Substantia nigra (tissue), 51 donors: ENCODE measurements at places on chromosomes 11 and 22.
A peak's percentile ranks its signal among the peaks of the same experiment; 100 is the strongest.

DNA sequence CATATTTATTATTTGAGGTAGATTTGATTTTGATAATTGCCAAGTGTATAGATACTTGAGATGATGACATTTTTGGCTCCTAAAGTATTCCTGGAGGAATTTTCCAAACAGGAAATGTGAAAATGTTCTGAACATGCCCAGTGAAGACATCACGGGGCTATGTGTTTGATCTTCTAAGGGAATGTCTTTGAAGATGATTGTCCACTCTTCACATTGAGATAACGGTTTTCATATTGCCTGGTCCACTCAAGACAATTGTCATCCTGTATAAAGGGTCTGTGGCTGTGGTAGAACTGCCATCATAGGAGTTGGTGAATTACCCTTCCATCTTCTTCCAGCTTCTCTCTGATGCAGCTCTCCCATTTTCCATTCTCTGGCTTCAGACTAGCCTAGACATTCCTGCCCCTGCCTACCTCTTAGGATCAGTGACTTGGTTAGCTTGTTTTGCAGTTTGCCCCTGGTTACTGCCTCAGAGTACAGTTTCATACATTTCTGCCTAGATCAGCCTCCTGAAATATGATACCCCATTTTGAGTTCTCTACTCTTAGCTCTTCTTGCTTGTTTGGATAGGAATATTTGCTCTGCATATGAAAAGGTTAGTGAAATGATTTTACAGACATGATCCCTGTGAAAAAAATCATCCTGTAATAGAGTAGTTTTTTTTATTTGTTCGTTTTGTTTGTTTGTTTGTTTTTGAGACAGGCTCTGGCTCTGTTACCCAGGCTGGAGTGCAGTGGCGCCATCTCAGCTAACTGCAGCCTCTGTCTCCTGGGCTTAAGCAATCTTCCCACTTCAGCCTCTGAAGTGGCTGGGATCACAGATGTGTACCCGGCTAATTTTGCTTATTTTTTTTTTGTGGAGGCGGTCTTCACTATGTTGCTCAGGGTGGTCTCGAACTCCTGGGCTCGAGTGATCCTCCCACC lies 111.4 kb upstream of the SORL1-AS1 start:
- no peak for DNase-seq

DNA sequence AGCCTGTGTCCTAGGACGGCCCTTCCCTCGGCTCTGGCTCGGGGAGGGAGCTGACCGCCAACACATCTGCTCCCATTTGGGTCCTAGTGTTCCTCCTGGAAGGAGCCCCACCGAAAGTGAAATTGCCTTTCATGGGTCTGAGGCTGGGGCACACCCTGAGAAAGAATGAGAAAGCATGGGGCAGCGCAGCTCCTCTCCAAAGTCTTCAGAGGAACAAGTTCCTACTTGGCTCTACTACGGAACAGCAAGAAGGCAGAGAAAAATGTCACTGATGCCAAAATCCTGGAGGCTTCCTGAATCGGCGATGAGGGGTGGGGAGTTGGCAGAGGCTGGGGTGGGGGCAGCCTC lies 41.5 kb upstream of the MYEOV start:
- DNase-seq = no peak

- DNase-seq = no peak
Measured at GRCh38 chr11:129144256-129144655, 47.9 kb downstream of the ARHGAP32 start.

DNA sequence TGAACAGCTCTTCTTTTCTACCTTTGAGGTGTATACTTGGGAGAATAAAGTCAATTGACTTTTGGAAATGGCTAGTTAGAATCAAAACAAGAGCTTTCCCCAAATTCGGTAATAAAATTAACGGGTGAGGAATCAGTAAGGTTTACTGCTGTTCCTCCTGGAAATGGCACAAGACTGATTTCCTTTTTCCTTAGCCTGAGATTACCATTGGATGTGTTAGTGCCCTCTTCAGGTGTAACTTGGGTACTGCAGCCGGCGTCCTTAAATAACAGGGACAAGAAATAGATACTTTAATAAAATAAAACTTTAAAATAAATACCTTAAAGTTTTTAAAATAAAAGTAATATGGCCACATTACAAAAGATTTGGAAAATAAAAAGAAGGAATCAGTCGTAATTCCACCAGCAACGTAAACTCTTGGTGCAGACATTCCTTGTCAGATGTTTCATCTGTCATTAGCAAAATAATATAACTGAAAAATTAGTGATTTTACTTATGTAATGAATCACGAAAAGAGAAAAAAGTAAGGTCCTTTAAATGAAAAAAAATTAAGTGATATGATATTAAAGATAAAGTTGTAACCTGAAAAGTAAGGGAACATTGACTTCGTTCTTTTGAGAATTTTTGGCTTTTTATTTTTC lies 29.7 kb downstream of the ZFTA start:
- peak; percentile 68 for DNase-seq

- no peak for DNase-seq
Measured at GRCh38 chr11:6817694-6818093, 18.2 kb upstream of the OR6A2 start.

GRCh38 chr11:101474666-101475065 lies 109.1 kb downstream of the TRPC6 start:
- no peak for DNase-seq

GRCh38 chr11:47394322-47395222 lies 13.8 kb upstream of the SLC39A13 start:
- peak; percentile 47 for DNase-seq

DNA sequence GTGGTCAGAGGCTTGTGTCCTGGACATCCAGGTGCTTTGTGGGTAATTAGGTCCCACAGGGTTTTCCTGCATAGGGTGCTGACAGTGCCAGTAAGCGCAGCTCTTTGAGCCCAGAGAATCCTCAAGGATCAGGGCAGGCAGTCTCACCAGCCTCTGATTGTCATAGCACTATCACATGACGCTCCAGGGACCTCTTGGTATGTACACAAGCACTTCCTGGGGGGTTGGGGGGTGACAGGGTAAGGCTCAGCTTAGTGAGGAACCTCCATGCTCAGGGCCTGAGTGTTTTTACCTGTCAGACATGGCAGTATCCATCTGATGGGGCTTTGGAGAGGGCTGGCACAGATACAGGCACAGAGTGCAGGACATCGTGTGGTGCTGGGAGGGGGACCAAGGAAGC lies 27.9 kb upstream of the SUSD2 start:
- DNase-seq = no peak

DNA sequence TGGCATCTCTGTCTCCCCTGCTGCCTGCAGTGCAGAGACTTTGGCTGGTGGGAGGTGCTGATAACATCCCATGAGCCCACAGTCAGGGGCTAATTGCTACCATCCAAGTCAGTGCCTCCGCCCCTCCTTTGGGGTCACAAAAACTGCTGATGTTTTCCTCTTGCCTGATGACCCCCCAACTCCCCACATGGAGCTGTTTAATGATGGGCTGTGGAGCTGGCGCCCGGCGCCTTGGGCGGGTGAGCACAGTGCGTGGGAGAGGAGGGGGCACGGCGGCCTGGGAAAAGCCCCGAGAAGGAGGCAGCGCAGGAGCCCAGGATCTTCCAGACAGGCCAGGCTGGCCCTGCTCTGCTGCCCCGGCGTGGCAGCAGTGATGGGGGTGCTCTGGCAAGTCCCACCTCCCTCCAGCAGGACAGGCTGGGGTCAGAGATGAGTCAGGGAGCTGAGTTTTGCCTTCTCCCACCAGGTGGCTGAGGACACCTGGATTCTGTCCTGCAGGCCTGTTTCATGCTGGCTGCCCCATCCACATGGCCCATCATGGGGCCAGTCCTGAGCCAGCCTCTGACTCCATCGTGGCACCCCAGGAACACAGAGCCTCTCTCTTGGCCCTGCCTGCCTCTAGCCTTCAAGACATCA lies 43.8 kb downstream of the NECTIN1 start:
- DNase-seq = no peak

DNA sequence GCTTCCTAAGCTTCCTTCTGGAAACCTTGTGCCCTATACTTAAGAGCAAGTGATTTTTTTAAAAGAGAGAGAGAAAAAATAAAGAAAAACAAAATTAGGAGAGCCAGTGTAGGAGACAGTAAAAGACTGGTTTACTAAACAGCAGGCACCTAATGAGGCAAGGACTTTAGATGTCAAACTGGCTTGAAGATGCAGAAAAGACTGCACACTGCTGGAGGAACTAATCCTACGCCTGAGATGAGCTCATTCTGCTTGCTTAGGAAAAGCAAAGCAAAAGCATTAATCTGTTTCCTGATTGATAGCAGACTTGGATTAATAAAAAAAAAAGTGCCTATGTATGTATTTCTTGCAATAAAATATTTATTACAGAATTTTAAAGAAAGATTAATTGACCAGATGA lies 113.6 kb upstream of the SEZ6L start:
- DNase-seq = no peak

DNA sequence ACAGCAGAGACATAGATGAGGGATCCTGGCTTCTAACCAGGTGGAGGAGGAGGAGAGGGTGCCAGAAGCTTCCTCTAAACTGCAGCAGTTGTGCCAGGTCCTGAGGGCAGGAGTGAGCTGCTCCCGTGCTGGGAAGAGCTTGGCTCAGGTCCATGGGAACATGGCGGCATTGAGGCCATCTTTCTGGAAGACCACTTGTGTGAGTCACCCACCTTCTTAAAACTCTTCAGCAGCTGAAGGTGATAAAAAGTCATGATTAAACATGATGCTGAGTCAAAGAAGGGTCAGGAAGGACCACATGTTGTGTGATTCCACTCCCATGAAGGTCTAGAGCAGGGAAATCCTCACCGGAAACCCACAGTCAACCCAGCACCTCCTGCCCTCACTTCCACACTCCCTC lies 35.1 kb downstream of the LINC01488 start:
- no peak for DNase-seq

GRCh38 chr22:49753961-49754695 lies 73.5 kb downstream of the BRD1 start:
- DNase-seq = no peak

DNA sequence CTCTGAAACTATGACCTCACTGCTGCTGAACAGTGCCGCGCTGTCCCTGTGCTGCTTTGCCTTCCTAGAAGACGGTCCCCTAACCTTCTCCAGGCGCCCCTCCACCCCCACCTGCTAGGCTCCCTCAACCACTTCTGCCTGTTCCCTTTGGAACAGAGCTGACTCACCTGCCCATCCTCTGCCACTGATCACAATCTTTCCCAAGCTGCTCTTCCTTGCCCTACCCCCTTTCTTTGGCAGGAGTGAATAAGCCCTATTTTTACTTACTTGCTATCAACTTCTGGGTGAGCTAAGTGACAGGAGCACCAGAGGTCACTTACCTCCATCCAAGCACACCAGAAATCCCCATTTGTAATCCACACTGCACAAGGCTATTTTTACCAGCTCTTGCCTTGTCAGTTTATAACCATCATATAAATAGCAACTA lies 116.0 kb upstream of the BID start:
- DNase-seq = no peak

DNA sequence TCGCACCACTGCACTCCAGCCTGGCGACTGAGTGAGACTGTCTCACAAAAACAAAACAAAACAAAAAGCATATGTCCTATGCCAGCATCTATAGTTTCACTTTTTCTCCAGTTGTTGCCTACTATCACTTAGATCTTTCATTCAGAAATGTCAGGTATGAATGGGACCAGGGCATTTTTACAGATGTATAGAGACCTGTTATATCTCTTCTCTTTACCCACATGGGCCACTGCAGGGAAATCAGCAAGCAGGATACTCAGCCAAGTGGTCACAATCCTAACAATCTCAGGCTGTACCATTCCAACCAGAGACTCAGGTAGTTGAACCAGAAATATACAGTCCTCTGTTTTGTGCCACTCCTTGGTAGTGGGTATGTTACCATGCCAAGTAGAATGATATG lies 16.0 kb upstream of the SREBF2 start:
- DNase-seq = no peak

GRCh38 chr11:107427569-107428180 lies 29.9 kb downstream of the CWF19L2 start:
- no peak for DNase-seq

DNA sequence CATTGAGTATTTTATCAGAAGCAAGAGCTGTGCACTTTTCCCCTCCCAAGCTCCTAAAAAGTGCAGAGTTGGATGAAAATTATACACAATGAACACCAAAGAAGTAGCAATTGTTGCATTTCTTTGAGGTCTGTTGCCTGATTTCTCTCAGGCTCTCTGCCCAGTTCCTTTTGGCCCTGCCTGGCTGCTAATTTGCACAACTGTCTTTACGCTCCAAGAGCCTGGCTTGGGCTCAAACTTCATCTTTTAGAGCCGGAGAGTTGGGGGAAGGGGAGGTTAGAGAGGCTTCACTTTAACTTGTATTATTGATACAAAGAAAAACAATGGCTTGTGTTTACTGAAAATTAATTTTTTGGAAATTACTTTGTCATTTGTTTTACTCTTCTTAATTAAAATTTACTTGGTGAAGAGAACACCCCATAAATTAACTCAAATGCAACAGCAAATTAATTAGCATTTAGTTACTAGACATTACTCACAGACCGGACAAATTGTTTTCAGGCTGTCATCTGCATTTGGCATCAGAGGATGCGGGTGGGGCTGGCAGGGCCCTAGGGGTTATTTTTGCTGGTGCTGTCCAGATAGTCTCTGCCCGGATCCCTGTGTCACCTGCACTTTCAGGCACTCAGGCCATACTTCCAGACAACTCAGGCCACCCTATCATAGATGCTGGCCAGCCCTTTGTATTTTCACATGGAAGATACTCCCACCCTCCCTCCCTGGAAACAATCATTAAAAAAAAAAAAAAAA lies 407.3 kb downstream of the NXPE2 start:
- DNase-seq = no peak

DNA sequence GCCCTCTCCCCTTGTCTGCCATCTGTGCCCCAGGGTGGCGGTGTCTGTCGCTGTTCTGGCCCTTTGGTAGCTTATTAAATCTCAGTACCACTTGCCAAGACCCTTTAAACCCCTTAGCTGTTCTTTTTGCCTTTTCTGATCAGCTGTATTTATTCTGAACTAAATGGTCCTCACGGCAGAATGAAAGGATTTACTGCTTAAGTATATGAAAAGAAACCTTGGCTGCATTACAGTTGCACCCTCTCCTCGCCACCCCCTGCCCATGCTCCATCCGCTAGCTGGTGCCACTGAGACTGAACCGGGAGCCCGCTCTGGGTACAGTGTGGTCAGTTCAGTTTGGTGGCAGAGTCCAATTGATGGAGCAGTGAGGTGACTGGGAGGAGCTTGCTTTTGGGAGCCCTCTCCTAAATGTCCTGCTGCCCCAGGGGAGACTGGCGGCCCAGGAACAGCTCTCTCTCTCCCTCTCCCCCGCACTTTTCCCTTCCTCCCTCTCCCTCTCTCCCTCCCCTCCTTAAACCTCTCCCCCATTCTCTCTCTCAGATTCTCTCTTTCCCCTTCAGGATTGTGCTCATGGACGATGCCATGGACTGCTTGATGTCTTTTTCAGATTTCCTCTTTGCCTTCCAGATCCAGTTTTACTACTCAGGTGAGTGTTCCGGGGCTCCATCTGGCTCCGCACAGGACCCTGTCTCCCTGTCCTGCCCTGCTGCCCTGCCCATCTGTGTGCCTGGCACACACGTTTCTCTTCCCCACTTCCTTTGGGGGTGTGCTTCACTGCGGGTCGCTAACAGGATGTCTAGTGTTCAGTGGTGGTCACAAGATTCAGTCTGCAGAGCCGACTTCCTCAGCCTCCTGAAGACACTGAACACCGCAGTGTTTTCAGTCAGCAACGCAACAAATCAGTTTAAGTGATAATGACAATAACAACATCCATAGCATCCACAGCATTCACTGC lies 21.8 kb downstream of the ARFGAP2 start:
- DNase-seq = no peak
